ENCODE measurements at places on chromosomes 16 and 17.

- DNase-seq, result no peak
These were observed 5.2 kb downstream of the MINK1 start for GRCh38 chr17:4838309-4838785.

DNA sequence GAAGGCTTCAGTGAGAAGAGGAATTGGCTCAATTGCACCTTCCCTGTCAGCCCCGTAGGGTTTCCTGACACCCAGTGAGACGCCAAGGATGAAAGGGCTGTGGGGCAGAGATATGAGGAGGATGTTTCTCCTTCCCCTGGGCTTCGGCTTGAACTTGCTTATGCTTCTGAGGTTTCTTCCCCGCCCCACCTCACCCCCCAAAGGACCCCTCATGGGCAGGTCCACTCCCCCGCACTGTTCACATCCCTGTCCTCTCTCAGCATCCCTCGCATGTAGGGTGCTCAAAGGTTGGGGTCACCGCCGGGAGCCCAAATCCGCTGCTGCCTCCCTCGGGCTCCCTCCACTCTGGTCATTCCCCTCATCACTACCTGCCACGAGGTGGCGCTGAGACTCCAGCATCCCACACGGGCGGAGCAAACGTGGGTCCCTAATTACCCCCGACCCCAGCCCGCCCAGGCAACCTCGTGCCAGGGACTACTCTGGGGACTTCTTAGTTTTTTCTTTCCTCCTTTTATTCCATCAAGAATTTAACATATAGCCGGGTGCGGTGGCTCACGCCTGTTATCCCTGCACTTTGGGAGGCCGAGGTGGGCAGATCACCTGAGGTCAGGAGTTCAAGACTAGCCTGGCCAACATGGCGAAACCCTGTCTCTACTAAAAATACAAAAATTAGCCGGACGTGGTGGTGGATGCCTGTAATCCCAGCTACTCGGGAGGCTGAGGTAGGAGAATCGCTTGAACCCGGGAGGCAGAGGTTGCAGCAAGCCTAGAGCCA is 3.3 kb upstream of the TRARG1 start:
- peak; percentile 46 for DNase-seq

- DNase-seq, result no peak
These were observed 278.1 kb downstream of the ZFHX3 start for GRCh38 chr16:72769876-72770275.

DNA sequence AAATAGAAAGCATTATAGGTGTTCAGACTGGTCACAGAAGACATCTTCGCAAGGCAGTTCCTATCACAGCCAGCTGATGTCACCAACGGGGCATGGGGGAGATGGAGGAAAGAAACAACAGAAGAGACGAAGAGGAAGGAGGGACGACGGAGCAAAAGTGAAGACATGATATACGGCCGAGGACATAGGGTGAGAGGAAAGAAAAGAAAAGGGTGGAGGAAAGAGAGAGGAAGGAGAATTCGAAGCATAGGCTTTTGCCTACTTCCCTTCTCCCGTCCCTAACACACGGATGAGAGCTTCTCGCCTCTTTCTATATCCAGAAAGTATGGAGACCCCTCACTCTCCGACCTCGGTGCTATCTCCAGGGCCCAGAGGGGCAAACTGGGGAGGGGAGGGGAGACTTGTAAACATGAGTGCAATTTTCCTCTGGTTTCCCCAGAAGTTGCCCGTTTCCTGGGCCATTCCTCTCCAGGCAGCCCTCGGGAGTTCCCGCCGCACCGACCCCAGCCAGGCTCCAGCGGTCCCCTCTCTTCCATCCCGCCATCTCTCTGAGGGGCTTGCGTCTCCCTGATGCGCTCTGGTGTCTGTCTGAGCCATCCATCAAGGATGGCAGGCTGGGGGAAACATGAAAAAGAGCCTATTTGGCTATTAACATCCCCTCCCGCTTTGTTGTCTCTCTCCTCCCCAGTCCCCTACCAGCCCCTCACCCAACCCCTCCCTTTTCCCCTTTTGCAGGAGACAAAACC is 26.0 kb downstream of the COPZ2 start:
- DNase-seq, result no peak

Measured in activated T-helper 1 cell treated with anti-CD3 and anti-CD28 coated beads, Interleukin-2, amount 50 U/mL, for 16 hours (primary cell).